GM23338 (cell line): ENCODE measurements at places on chromosomes 12 and 14. TPM values are rescaled to one million over a fixed set of nuclear protein-coding genes. Genes with fewer than 3 reads are reported as not detected.

FGF6 gene
- not detected in 2 replicates for polyA plus RNA-seq

RHOJ gene
- not detected in 2 replicates for polyA plus RNA-seq

SART3 gene
- 49.7 and 49.8 TPM in 2 replicates for polyA plus RNA-seq

CEBPE gene
- not detected in 2 replicates for polyA plus RNA-seq

ITPK1 gene
- polyA plus RNA-seq: 35.9 and 39.9 TPM in 2 replicates

PNN gene
- 275 and 325 TPM in 2 replicates for polyA plus RNA-seq

LBHD2 gene
- polyA plus RNA-seq: not detected in 2 replicates

KLHL42 gene
- polyA plus RNA-seq: 7.6 and 8.0 TPM in 2 replicates

TAS2R9 gene
- not detected in 2 replicates for polyA plus RNA-seq

CSAD gene
- 3.1 and 3.2 TPM in 2 replicates for polyA plus RNA-seq

CYP27B1 gene
- polyA plus RNA-seq: 0.83 and 1.1 TPM in 2 replicates

OR10AD1 gene
- polyA plus RNA-seq: 0.17 TPM in 1 of 2 replicates, not detected in the other

RPS26 gene
- 772 and 774 TPM in 2 replicates for polyA plus RNA-seq

SYT1 gene
- polyA plus RNA-seq: 47.6 and 51.7 TPM in 2 replicates

ALG10 gene
- polyA plus RNA-seq: 1.4 and 2.5 TPM in 2 replicates

KCNJ8 gene
- polyA plus RNA-seq: 0.82 and 1.0 TPM in 2 replicates

TXNDC16 gene
- 14.0 and 14.6 TPM in 2 replicates for polyA plus RNA-seq

SAMD15 gene
- polyA plus RNA-seq: 0.61 and 0.94 TPM in 2 replicates

KRT79 gene
- not detected in 2 replicates for polyA plus RNA-seq

GSC gene
- 0.27 and 0.35 TPM in 2 replicates for polyA plus RNA-seq

AVPR1A gene
- 0.03 TPM in 1 of 2 replicates, not detected in the other for polyA plus RNA-seq

OGFOD2 gene
- 13.1 and 14.3 TPM in 2 replicates for polyA plus RNA-seq

TMEM120B gene
- polyA plus RNA-seq: 11.2 and 15.0 TPM in 2 replicates

GDF3 gene
- 31.7 and 32.0 TPM in 2 replicates for polyA plus RNA-seq

CLEC12A gene
- polyA plus RNA-seq: not detected in 2 replicates

CPSF2 gene
- 41.6 and 54.2 TPM in 2 replicates for polyA plus RNA-seq

ATF1 gene
- polyA plus RNA-seq: 21.2 and 22.7 TPM in 2 replicates

DYNLL1 gene
- polyA plus RNA-seq: 833 and 868 TPM in 2 replicates

KRT71 gene
- polyA plus RNA-seq: not detected in 2 replicates

HHIPL1 gene
- polyA plus RNA-seq: 1.9 TPM in 2 replicates

CCDC85C gene
- 4.5 and 6.5 TPM in 2 replicates for polyA plus RNA-seq

FAM181A gene
- polyA plus RNA-seq: not detected in 2 replicates

LHX5 gene
- 0.16 and 0.18 TPM in 2 replicates for polyA plus RNA-seq

PRB2 gene
- polyA plus RNA-seq: not detected in 2 replicates

ACSS3 gene
- polyA plus RNA-seq: 5.2 and 7.4 TPM in 2 replicates

GPATCH2L gene
- polyA plus RNA-seq: 16.8 and 19.6 TPM in 2 replicates

GARIN6 gene
- 0.44 TPM in 1 of 2 replicates, not detected in the other for polyA plus RNA-seq

TPCN1 gene
- 11.2 and 16.2 TPM in 2 replicates for polyA plus RNA-seq

SMARCD1 gene
- 124 and 145 TPM in 2 replicates for polyA plus RNA-seq

STAC3 gene
- polyA plus RNA-seq: 0.48 and 0.59 TPM in 2 replicates

VRTN gene
- polyA plus RNA-seq: 63.9 and 68.5 TPM in 2 replicates

SLCO1B1 gene
- polyA plus RNA-seq: 0.31 and 0.50 TPM in 2 replicates

FLRT2 gene
- 3.8 and 4.3 TPM in 2 replicates for polyA plus RNA-seq

HNF1A gene
- 0.10 and 0.11 TPM in 2 replicates for polyA plus RNA-seq

DCAF5 gene
- polyA plus RNA-seq: 12.5 and 14.0 TPM in 2 replicates

KRT2 gene
- polyA plus RNA-seq: not detected in 2 replicates

TMEM52B gene
- polyA plus RNA-seq: not detected in 2 replicates

KRT78 gene
- not detected in 2 replicates for polyA plus RNA-seq

TMEM30B gene
- 7.2 and 7.4 TPM in 2 replicates for polyA plus RNA-seq

PROX2 gene
- polyA plus RNA-seq: 0.06 and 0.09 TPM in 2 replicates

OR6C2 gene
- not detected in 2 replicates for polyA plus RNA-seq

PLCZ1 gene
- not detected in 2 replicates for polyA plus RNA-seq

GYS2 gene
- polyA plus RNA-seq: not detected in 2 replicates

PSMD9 gene
- polyA plus RNA-seq: 28.1 and 32.7 TPM in 2 replicates

BTBD7 gene
- 24.4 and 28.9 TPM in 2 replicates for polyA plus RNA-seq
